LHCN-M2 (cell line): ENCODE measurements at places on chromosomes 12 and 14. TPM values are rescaled to one million over a fixed set of nuclear protein-coding genes. Genes with fewer than 3 reads are reported as not detected.

DNA sequence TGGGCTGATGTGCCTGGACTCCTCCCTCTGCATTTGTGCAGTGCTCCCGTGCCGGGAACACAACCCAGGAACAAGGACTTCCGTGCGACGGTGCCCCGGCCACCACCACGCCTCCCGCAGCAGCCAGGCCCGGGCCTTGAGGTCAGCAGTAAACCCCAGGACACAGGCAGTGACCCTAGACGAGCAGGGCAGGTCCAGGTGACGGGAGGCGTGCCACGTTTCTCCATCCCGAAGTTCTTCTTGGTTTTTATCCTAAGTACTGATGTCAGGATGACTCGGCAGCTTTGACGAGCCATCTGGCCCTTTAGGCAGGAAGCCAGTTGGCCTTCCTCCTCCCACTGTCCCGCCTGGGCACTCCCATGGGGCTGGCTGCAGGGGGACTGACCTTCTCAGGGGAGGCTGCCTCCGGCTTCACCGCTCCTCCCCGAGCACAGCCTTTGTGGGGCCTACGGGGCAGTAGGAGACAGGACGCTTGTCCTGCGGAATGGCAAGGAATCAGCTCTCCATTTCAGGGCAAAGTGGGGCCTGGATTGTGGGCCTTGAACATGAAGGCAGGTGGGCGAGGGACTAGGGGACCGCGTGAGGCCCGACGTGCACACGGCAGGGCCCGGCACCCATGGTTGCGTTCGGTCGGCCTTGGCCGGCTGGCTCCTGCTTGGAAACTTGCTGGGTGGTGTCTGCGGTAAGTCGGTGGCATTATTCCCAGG lies 94.1 kb downstream of the FBXL14 start:
- peak; percentile 32 for DNase-seq

Gene ZBTB42
- 2.8 and 3.0 TPM in 2 replicates for total RNA-seq

DNA sequence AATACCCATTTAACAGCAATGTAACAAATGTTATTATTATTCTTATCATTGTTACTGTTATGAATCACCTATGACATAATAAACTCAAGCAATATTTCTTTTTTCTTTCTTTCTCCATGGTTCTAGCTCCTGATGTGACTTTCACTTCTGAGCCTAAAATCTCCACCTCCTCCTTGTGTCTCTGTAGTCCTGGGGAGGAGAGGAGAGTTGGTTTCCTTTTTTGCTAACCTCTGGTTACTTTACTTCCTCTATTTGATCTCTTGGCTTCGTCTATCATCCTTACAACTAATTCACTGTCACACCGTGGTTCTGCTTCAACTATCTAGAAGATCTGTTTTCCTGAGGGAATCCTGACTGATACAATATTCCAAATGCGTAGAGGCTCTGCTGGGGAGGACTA lies 456.6 kb downstream of the VRK1 start:
- DNase-seq: no peak

Gene CLEC2A
- not detected in 2 replicates for total RNA-seq

DNA sequence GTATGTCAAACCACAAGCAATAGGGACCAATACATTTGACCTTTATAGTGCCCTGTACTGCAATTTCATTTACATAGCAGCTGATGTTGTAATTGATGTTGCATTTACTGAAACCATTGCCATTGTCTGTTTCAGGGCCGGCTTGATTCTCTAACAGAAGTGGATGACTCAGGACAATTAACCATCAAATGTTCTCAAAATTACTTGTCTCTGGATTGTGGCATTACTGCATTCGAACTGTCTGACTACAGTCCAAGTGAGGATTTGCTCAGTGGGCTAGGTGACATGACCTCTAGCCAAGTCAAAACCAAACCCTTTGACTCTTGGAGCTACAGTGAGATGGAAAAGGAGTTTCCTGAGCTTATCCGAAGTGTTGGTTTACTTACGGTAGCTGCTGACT lies 216.0 kb downstream of the AKAP6 start:
- peak; percentile 34 for DNase-seq

DNA sequence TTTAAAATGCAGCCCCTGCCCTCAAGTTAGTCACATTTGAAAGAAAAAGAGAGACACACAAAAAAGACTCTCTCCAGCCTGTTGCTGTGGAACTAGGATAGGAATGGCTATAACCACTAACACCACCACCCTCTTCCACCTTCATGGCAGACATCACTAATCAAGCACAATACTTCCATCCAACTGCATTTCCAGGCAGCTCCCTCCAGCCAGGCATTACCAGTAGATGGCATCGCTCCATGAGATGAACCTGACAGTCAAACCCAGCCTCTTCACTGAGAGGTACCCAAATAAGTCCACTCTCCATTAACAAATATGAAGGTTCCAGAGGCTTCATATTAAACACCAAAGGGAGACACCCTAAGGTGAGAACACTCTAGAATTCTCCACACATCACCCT lies 24.4 kb downstream of the SLC8B1 start:
- peak; percentile 19 for DNase-seq

DNA sequence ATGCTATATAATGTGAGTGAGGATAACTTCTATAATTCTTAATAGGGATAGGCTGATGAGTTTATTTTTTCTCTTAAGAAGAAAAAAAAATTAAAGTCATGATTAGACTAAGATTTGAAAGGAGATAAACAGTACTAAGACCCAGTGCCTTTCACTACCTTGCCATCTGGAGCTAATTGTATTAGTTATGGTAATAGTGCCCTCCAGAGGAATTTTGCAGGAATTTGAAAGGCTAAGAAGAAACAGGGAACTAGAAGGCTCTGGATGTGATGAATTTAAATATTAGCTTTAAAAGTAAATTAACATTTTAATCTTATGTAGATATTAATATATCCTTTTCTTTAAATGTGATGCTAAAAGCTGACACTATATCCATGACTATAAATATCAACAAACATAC lies 36.6 kb upstream of the PIK3C2G start:
- peak; percentile 37 for DNase-seq

Gene RECQL
- total RNA-seq: 127 and 128 TPM in 2 replicates

Gene ABHD12B
- total RNA-seq: not detected in 2 replicates

Gene POTEG
- not detected in 2 replicates for total RNA-seq

GRCh38 chr12:6172862-6173261 lies 27.3 kb upstream of the CD9 start:
- DNase-seq: no peak

GRCh38 chr14:25108959-25109358 lies 59.0 kb upstream of the STXBP6 start:
- DNase-seq: peak; percentile 41

GRCh38 chr12:1593174-1594005 lies 991 bp downstream of the FBXL14 start:
- no peak for DNase-seq

Gene IKZF4
- 2.2 and 3.4 TPM in 2 replicates for total RNA-seq

DNA sequence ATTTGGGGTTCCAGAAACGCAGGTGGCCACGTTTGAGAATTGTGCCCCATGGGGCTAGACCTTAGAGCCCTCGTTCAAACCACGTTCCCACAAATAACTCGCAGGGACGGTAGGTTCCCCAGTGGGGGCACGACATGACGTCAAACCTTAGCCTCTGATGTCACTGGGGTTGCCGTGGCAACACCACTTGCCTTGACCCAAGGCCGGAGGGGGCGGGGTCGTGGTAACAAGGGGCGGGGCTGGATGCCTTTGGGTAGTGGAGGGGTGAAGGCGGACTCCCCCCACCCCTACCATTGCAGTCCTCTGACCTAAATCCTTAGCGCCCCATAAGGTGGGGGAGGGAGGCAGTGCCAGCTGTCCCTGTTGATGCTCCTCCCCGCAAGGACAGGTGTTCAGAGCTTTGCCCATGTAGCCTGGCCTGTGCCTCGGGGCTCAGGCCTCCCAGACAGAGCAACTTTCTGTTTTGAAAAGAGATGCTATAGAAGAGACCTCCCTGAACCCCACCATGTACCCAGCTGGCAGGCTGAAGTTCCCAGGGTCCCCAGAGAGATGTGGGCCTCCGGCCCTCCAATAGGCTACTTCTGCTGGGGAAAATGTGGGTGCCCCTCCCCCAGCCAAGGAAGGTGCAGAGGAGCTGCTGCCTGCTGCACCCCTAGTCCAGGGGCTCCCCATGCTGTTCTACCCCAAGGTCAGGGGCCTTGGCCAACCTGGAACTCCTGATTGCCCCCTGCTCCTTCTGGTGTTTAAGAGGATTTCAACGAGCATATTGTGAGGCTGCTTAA lies 1.9 kb downstream of the FAM222A start:
- peak; percentile 35 for DNase-seq

Gene ZFHX2
- 0.29 and 0.32 TPM in 2 replicates for total RNA-seq

DNA sequence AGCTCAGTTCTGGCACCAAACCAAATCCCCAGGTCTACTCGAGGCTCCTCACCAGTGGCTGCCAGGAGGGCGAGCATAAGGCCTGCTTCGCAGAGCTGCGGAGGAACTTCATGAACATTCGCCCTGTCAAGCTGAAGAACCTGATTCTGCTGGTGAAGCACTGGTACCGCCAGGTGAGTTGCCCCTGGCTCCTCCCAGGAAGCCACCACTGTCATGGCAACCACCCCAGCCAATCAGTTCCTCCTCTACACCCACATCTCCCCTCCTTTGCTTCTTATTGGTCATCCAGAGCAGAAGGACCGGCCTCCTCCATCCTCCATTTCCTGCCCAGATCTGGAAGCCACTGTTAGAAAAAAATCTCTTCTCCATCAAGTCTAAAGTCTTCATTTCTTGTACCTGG lies 17.2 kb upstream of the OAS2 start:
- no peak for DNase-seq

Gene NAV3
- 48.9 and 53.3 TPM in 2 replicates for total RNA-seq

Gene ADGRD1
- total RNA-seq: not detected in 2 replicates
